Pons (tissue), 1 donor: ENCODE measurements at places on chromosomes 7 and 10.

DNA sequence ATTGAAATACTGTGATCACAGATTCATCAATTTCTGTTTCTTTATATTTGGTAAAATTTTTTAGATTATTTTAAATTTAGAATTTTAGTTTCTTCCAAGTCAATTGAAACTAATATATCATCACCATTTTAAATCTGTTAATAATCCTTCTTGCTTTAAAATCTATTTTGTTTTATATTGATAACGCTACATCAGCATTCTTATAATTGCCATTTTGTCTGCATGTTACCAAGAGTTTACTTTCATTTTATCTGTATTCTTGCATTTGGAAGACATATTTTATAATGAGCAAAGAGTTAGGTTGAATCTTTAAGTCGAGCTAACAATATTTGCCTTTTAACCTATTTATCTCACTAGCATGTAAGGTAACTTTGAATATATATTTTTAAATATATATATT is 890.6 kb downstream of the DNAJB9 start:
- DNase-seq: no peak

DNA sequence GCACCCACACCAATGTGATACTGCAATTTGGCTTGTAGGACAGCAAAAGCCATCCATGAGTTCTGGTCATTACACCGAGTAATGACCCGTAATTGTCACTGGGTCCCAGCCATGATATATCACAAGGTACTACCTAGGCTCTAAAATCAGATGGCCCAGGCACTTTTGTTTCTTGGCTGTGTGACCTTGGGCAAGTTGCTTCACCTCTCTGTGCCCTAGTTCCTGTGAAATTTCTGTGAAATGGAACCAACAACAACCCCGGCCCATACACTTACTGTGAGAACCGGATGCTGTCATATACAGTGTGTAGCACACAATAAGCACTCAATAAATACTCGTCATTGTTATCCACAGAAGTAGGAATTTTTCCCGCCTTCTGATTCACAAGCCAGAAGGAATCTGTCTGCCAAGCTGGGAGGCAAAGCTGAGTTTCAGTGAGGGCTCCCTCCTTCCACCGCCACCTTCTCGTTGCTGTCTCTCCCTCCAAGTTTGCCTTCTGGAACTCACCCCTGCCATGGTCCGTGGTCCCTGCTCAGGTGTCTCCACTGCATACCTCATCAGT is 6.4 kb upstream of the CYTH3 start:
- no peak for DNase-seq

GRCh38 chr10:110336111-110336721 is 31.5 kb upstream of the SMNDC1 start:
- DNase-seq: no peak

DNA sequence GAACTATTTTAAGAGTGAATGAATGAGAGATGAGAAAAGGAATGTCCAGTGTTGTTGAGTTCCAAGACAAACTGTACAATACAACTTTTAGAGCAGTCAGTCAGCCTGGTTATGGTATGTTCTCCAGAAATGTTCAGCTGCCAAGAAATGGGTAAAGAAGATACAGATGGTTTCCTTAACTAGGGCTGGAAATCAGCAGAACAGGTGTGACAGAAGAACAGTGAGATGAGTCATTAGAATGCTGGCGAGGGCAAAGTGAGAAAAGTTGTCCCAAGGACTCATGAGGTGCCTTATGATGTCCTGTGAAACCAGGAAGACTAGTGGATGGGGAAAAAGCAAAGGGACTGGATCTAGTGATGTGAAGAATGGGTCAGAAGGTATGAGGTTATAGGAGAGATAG is 20.8 kb upstream of the SEPTIN7 start:
- no peak for DNase-seq

- no peak for DNase-seq
These were observed at the start of gene GSAP for GRCh38 chr7:77415823-77416620. Gene GSAP (minus strand): TSS chr7:77416349. CDS start chr7:77416321, 28 bp downstream.

DNA sequence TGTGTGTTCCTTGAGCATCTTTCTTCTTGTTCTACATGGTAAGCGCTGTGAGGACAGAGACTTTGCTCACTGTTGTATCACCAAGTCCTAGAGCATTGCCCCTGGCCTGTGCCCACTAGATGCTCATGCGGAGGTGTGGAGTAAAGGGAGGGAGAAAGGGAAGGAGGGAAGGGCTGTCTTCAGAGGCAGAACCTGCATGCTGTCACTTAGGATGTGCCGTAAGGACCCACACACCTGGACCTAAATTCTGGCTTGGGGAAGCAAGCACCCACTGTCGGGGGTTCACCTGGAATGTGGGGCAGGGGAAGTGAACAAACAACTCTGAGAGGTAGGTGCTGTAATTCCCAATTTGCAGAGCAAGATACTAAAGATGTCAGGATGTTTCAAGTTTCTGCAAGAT is 129.5 kb downstream of the PTPN20 start:
- DNase-seq: no peak

DNA sequence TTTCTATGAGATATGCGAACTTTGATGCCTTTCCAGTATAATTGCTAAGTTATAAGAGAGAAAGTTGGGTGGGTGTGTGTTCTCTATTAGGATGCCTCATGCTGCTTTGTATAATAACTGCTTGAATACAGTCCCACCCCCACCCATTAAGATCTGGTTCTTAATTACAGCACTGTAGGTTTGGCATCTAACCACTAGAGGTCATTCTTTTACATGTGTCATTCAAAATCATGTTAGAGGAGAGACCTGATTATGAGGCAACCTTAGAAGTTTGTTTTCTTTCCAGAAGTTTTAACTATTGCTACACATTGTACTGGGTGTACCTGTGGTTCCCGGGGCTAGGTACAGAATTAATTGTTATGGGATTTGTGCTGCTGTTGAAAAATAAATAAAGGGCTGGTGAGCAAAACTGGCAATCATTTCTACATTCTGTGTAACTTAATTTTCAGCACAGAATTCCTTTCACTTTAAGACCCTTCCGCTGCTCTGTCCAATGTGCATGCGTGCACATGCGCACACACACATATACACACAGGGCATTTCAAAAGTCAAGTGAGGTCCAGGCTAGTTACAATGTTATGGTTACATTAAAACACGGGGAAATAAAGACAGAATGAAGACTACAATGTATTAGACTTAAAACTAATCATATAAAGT is 1156.3 kb downstream of the SORCS3 start:
- DNase-seq: peak; percentile 59

DNA sequence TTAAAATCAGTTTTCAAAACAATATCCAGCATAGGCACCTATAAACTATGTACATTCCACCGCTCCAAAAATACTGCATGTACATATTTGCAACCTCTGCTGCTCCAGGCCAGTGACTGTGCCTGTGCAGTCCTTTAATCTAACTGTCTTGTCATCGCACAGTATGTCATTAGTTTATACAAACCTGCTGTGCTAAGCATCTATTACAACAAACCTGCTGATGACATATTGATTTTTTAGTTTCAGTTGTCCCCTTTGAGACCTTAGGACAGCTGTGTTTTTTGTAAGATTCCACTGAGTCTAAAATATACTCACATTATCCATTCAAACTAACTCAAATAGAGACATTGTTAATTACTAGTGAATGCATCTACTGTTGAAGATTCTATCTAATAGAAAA is 33.1 kb downstream of the SEMA3C start:
- DNase-seq: peak; percentile 84

DNA sequence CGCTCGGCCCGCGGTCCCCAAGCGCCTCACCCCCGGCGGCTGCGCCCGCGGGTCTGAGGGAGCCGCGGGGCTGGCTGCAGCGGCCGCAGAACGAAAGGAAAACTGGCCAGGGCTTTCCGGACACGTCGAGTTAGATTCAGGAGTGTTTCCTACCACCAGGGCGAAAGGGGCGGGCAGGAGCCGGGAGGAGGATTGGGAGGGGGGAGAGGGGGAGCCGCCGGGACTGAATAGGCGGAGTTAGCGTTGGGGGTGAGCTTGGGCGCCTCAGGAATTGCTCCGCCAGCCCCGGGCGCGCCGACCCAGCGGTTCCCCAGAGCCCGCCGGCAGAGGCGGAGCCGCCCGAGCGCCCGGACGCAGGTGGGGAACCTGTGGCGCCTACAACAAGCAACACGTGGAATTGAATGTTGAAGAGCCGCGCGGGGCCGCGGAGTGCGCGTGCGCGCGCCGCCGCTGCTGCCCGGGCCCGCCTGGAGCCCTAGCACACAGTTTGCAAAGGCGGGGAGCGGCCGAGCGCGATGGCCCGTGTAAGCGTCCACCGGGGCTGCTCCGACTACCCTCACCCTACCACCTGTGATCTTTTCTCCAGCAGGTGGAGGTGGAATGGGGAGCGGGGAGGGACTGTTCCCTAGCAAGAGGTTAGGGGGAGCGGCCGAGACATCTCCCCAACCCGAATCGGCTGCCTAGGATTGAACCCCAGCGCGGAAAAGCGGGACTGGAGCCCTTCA is at the start of gene CADPS2:
Gene CADPS2 (minus strand): TSS at position 104 of the 725 bp plus-strand sequence. CDS start 123 bp downstream, outside the sequence.
- DNase-seq: peak; percentile 56

GRCh38 chr10:110069502-110069982 is 61.8 kb downstream of the ADD3 start:
- no peak for DNase-seq

DNA sequence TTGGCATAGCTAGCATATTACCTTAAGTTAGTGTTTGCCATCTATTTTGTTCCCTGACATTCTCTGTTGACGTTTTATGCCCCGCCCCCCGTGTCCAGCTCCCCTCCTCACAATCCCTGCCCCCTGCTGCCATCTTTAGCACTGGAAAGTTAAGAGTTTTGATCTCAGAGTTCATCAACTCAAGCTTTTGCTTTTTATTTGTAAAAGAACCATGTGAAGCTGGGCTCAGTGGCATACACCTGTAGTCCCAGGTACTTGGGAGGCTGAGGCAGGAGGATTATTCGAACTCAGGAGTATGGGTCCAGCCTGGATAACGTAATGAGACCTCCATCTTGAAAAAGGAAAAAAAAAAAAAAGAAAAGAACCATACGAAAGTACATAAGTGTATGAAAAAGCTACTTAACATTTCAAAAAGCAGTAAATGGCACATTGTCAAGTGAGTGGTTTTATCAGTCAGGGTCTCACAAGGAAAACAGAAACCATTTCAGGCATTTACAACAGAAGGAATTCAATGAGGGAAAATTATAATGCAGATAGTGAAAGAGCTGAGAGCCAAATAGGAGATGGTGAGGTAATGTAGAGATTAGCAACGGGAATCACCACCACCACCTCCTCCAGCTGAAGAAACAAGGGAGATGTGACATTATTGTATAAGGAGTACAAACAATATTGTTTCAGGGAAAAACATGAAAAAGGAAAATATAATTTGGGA is 64.9 kb downstream of the MCU start:
- DNase-seq: no peak

- DNase-seq: no peak
These were observed 762.7 kb upstream of the PHF14 start for GRCh38 chr7:10211016-10211415.

DNA sequence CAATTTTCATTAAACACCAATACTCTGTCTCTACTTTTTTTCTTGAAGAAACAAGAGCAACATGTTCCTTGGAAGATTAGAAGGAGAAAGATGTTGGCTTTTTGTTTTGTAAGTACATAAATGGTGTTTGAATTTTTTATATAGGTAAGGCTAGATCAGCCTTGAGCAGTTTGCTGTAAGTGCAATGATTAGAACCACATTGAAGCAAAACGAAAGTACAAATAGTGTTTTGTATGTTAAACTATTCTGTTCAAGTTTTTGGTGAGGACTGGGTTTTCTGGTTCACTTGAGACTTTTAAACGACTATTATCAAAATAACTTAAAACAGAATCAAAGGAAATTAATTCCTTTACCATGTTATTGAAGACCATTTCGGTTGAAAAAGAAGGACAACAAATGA is 162.9 kb upstream of the NRP1 start:
- no peak for DNase-seq

DNA sequence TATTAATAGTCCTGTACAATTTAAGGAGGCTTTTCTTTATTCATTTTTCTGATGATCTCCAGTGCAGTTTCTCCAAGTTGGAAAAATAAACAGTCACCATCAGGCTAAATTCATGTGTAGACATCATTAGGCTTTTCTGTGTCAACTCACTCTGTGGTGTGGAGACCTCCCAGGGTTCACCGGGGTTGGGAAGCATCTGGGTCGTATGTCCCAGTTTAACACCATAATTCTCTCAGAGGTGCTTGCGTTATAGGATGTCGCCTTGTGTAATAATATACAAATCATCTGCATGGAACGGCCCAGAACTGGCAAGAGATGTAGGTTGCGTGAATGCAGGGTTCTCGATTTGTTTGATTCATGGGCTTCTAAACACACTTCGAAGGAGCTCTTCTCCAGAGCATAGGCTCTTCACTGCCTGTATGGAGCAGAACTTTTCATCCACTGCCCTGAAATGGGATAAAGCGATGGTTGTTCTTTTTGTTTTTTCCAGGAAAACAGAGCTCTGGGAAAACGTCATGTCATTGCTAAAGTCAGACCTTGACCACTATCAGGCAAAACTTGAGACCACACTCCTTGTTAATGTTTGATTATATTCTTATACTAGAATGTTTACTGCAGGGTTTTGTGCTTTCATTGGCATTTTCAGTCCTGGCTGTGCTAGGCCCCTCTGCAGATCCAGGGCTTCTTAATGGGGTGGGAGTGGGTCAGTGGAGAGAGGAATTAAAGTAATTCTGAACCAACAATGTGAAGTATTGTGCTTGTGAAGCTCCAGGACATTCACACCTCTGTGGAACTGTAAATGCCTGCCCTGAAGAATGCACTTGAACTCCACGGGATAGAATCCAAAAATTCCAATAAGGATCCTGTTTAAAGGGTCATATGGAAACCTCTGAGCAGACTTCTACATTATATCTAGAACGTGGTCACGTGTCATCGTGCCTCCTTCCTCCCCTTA is 172.8 kb downstream of the TRIL start:
- no peak for DNase-seq

GRCh38 chr7:17136126-17136525 is 162.3 kb upstream of the AHR start:
- no peak for DNase-seq

DNA sequence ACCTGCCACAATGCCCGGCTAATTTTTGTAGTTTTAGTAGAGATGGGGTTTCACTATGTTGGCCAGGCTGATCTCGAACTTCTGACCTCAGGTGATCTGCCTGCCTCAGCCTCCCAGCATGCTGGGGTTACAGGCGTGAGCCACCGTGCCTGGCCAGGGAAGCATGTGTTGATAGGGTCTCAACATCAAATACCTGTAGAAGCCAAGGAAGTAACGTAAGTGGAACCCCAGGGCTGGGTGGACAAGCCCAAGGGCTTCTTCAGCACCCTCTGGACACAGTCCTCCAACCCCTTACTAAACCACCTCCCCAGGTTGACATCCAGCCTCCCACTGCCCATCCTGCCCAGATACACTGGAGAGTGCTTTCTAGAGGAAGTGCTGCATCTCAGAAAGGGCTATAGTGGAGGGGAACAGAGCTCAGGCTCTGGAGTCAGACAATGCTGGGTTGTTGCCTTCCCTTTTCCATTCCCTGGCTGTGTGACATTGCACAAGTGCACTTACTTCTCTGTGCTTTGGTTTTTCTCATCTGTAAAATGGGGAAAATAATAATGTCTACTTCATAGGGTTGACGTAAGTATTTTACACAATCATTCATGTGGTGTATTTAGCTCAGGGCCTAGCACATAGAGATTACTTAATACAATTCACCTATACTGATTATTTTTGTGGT is 73.9 kb upstream of the KAT6B start:
- DNase-seq: no peak

GRCh38 chr7:141945356-141945755 is 1.4 kb downstream of the CLEC5A start:
- peak; percentile 53 for DNase-seq
